ENCODE measurements at places on chromosomes 2 and 18.

DNA sequence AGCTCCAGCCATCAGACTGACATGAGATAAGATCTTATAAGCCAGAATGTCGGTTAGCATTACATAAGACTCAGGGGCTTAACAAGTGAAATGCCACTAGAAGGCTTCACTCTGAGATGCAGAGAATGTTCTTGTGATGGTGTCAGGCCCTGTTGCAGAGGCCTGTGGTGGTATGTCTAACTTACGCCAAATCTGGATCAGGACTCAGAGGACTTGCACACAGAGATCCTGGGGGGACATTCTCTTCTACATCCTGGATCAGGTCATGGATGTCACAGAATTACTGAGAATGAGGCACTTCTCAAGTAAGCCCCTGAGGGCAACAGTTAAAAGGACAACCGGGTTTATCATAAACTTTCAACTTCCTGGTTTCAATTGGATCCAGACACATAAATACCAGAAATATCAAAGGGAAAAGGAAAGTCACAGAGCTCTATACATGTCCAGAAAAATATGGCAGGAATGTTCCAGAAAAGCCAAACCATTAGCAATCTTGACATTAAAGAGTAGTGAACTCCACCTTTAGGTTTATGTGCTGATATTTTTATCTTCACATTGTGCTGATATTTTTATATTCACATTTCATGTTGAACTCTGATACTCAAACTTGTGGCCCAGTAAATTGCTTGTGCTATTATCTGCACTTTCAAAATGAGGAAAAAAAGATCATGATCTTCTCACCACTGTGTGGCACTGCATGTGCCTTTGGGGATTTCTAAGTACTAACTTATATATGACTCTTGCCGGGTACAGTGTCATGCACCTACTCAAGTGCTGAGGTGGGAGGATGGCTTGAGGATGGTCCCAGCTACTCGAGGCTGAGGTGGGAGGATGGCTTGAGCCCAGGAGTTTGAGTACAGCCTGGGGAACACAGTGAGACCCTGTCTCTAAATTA lies 137.5 kb upstream of the RNF152 start:
- no peak for DNase-seq

DNA sequence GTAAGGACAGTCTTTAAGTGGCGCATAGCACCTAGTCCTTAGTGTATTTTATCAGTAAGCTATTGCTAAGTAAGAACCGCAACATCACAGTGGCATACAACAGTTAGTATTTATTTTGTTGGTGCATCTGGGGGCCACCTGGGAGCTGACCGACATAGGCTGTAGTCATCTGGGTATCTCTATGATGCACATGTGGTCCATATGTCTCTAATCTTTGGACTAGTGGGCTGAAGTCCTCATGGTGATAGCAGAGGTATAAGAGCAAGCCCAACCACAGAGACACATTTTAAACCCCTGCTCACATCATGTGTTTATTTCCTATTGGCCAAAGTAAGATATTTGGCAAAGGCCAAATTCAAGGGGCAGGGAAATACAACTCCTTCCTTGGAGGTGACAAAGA lies 2.9 kb downstream of the CAMKMT start:
- no peak for DNase-seq

DNA sequence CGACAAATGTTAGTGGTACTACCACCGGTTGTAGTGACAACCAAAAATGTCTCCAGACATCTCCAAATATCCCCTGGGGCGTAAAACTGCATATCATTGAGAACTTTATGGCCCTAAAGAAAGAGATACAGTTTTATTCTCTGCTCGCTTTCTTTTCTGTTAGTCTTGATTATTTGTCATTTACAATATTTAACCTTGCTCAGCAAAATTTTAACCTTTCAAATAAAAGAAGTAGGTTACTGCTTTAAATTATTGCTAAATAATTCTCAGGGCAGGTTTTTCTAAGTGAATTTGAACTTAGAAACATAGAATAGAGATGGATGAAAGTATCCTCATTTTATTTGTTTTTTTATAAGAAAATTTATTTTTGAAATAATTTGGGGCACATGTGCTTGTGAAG lies 67.9 kb downstream of the BMPR2 start:
- no peak for DNase-seq

GRCh38 chr18:1270081-1270480 lies 365.4 kb downstream of the ADCYAP1 start:
- DNase-seq = no peak

DNA sequence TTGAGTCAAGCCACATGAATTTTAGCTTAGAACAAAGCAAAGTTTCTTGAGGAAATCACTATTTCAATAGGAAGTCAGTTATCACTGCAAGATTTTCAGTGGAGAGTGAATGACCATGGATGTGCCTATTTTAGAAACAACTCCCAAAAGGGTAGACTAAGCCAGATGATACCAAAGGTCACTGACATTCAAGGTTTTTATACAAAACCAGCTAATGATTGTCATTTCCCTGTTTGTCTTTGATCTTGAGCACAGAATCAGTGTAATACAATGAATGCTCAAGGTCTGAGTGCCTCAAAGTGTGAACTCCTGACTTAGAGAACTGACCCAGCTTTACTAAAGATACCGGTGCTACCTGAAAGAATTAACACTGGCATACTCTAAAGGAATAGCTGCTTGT lies 60.5 kb downstream of the CDH2 start:
- no peak for DNase-seq

- no peak for DNase-seq
Measured at GRCh38 chr18:31513189-31513935, 15.4 kb downstream of the DSG2 start.

- DNase-seq = no peak
Measured at GRCh38 chr2:111706481-111707001, 177.5 kb downstream of the ANAPC1 start.

DNA sequence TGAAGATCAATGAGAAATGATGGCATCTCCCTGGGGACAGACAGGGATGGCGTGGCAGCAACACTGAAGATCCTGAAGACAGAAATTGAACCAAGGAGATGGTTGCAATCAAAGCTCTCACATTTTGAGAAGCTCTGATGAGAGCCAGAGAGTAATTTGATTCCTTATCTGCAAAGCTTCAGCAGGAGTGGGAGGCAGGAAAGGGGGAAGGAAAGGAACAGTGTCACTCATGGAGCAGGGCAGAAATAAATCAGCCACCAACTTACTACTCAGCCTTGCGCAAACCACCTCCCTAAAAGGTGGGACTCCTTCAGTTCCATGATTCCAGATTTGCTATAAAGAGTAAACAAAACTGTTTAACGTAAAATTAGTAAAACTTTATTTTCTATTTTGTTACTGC lies 119.2 kb downstream of the CACNB4 start:
- no peak for DNase-seq

DNA sequence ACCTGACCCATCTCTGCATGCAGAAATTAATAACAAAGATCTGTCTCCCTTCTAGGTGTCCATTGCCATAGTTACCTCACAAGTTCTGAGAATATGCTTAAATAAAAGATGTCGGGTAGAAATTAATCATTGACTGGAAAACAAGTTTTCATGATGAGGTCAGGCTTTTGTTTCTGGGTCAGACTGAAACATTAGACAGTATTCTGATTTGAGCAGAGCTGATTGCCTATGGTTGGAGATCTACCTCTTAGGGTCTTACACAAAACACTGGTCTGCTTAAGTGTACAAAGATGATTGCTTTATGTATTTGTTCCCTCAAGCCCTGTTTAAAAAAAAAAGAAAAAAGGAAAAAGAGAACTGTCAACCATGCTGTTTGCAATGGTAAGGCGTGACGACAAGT lies 956.4 kb downstream of the CPS1 start:
- no peak for DNase-seq

DNA sequence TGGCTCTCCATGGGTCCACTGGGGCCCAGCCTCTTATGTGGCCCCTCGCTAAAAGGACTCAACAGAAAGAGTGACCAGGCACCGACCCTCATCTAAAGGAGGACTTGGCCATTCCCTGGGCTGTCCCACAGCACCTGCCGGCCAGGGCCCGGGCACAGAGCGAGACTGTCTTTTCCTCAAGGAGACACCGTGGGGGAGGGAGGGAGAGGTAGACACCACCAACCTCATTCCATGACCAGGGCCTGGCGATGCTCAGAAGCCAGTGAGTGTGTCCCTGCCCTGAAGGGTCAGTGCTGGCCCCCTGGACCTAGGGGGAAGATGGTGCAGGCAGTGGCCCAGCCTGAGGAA lies 39.8 kb upstream of the ALPP start:
- no peak for DNase-seq

- no peak for DNase-seq
Measured at GRCh38 chr2:62197011-62197924, 1.4 kb downstream of the B3GNT2 start.

- no peak for DNase-seq
Measured at GRCh38 chr2:125564471-125564870, 1091.5 kb upstream of the GYPC start.

- no peak for DNase-seq
Measured at GRCh38 chr18:22163416-22164161, 5.8 kb upstream of the GATA6 start.

- DNase-seq = no peak
Measured at GRCh38 chr2:28977176-28977875, 3.8 kb upstream of the TOGARAM2 start.
